NCI-H460 (cell line): ENCODE measurements at places on chromosomes 1 and 21. TPM values are rescaled to one million over a fixed set of nuclear protein-coding genes. Genes with fewer than 3 reads are reported as not detected.

The CYYR1 gene
- total RNA-seq = 0.05 TPM in 1 of 2 replicates, not detected in the other

The NFASC gene
- total RNA-seq = 0.12 and 0.52 TPM in 2 replicates

The SLC6A17 gene
- total RNA-seq = not detected in 2 replicates

- DNase-seq = no peak
These were observed 15.9 kb downstream of the TMEM63A start for GRCh38 chr1:225866061-225866837.

The CD1E gene
- not detected in 2 replicates for total RNA-seq

DNA sequence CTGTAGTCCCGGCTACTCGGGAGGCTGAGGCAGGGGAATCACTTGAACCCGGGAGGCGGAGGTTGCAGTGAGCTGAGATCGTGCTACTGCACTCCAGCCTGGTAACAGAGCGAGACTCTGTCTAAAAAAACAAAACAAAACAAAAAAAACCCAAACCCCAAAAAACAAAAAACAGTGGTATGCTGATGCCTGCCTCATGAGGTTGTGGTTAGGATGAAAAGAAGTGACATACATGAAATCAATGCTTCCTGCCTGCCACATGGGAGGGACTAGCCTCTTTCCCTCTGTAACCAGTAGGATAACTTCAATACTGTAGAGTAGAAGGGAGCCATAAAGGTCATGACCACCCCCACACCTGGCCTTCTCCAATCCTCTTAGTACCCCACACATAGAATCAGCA is 55.2 kb downstream of the TENT5C start:
- DNase-seq = no peak

The TPRG1L gene
- total RNA-seq = 5.5 and 7.0 TPM in 2 replicates

DNA sequence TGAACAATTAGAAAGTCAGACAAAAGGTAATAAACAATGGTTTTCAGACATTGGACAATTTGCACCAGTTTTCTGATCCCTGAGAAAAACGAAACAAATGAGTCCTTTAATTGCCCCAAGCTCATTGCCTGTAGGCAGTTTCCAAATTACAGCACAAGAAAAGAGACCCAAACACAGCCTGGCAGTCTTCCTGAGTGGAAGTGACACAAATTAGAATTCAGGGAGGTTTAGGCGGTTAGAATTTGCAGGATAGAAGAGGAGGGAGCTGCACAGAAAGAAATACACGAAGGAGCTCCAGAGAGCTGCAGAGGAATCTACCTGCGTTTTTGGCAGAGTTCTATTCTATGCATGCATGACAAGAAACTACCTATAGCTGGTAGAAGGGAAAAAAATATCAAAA is 115.7 kb downstream of the PIGK start:
- DNase-seq = no peak

- DNase-seq = no peak
These were observed 215.5 kb downstream of the CAMTA1 start for GRCh38 chr1:7000720-7001119.

DNA sequence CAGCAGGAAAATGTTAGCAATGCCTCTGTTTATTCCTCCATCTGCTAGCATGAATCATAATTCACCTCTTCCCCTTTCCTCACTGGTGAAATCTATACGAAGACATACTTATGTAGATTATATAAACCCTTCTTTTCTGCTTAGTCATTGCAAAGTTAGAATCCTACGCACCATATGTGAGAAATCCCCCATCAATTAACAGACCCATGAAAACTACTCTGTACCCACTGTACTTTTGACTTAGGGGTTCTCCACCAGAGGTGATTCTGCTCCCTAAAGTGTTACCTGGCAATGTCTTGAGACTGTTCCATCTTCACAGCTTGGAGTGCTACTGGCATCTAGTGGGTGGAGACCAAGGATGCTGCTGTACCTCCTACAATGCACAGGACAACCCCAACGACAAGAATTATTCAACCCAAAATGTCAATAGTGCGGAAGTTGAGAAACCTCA is 49.6 kb upstream of the KCTD3 start:
- peak; percentile 81 for DNase-seq

DNA sequence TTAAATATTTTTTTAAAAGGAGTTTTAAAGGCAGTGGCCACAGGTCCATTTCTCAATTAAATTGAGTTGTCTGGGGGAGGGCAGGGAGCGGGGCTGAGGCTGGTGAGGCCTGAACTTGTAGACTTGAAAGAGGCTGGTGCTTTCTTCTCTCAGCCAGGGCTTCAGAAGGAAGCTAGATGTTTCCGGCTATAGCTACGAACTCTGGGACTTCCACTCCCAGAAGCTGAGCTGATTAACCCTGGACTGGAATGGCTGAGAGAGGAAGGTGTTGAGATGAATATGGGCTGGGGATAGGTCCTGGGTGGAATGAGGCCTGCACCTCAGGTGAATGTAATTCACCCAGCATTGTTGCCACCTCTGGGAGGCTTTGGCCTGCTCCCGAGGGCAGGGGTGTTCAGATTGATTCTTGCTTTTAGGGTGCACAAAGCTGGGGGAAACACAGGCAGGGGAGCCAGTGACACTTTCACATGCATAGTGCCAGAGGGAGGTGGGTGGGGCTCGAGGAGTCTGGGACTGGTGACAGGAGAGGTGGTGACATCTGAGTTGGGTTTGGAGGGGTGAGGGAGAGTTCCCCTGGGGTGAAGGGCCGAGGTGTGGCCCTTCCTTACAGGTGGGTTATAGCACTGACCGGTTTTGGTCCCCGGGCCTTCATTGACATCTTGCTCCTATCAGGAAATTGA is 18.2 kb downstream of the LDLRAP1 start:
- no peak for DNase-seq

The CD53 gene
- total RNA-seq = not detected in 2 replicates

The AK5 gene
- total RNA-seq = 1.4 TPM in 1 of 2 replicates, not detected in the other

DNA sequence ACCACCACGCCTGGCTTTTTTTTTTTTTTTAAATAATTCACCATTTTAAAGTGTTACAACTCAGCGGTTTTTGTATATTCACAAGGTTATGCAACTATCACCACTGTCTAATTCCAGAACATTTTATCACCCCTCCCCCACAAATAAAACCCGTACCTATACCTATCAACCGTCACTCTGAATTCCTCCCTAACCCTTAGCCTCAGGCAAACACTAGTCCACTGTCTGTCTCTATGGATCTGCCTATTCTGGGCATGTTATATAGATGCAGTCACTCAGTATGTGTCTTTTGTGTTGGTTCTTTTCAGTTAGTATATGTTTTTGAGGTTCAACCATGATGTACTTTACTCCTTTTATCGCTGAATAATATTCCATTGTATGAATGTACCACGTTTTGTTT is 19.3 kb upstream of the GRHL3 start:
- peak; percentile 34 for DNase-seq

The FCGR3A gene
- total RNA-seq = not detected in 2 replicates

DNA sequence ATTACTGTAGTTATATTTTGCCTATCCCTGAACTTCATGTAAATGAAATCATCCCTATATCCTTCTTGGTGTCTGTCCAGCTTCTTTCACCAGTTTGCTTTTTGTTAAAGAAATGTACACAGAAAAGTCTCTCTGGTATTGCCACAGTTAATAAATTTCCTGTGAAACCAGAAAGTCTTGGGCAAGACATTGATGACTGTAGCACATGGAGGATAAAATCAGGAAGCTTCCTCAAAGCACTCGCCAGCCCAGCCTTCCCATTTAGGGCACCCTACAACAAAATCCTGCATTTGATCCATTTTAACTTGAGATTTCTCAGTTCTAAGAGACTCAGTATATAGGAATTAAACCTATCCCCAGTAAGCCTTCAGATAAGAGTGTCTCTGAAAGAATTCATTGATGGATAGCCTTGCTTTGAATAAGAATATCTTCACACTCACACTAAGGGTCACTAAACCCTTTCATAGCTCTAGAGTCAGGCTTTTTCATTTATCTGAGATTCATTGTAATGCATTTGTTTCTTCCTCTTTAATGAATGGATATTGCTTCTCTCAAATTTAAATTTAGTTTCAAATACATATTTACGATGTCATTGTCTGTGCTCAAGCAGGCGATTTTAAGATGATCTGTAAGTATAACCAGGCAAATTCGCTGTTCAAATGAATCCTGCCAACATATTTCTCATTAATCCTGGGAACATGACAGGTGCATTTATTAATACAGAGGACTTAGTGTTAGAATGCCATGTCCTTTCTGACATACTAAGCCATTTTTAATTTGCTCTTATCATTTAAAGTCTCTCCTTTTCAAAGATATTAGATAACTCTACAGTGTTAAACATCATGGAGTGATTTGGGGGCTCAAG is 153.1 kb downstream of the GRIK1 start:
- no peak for DNase-seq

GRCh38 chr1:114559356-114559755 is 22.1 kb downstream of the BCAS2 start:
- DNase-seq = no peak

The MRPS14 gene
- total RNA-seq = 45.5 and 55.1 TPM in 2 replicates

GRCh38 chr1:3321559-3322449 is 132.7 kb upstream of the ARHGEF16 start:
- DNase-seq = no peak

The PLA2G4A gene
- total RNA-seq = 39.8 and 40.9 TPM in 2 replicates

The CELF3 gene
- not detected in 2 replicates for total RNA-seq

The C1QTNF12 gene
- 1.3 TPM in 1 of 2 replicates, not detected in the other for total RNA-seq

The ATP1A4 gene
- total RNA-seq = not detected in 2 replicates

DNA sequence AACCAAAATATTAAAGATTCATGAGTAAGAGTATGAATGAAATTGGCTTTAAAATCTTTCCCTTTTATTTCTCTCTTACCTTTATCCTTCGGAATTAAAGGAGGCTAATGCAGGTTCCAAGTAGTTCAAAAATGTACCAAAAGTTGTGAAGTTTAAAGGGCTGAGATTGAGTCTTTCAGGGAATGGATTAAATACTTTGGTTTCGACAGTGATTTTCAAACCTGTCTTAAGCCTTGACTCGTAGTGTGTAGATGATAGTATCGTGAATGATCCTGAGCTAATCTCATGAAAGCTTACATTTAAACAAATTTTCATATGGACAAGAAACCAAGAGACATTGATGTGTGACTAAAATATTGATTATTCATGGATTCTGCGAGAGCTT is 66.9 kb downstream of the DYRK1A start:
- DNase-seq = no peak

The OR2T2 gene
- not detected in 2 replicates for total RNA-seq

DNA sequence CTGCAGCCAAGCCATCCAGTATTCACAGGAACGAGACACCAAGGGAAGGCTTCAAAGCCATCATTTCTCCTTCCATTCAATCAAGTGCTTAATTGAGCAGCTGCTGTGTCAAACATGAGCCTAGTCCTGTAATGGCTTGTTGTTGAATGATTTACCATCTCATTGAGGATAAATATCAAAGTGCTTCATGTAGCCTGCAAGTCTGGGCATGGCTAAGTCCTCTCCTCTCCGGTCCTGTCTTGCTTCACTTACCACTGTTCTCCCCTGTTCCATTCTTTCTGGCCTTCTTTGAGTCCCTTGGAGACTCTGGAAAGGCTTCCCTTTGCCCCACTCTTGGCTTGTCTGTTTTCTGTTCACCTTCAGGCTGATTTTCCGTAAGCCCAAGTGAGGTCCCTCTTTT is 279.8 kb downstream of the PBX1 start:
- DNase-seq = no peak

The GPR52 gene
- 1.0 TPM in 2 replicates for total RNA-seq

GRCh38 chr1:212976586-212976985 is 26.2 kb downstream of the VASH2 start:
- DNase-seq = no peak

The SPOCD1 gene
- total RNA-seq = 0.57 and 0.81 TPM in 2 replicates

DNA sequence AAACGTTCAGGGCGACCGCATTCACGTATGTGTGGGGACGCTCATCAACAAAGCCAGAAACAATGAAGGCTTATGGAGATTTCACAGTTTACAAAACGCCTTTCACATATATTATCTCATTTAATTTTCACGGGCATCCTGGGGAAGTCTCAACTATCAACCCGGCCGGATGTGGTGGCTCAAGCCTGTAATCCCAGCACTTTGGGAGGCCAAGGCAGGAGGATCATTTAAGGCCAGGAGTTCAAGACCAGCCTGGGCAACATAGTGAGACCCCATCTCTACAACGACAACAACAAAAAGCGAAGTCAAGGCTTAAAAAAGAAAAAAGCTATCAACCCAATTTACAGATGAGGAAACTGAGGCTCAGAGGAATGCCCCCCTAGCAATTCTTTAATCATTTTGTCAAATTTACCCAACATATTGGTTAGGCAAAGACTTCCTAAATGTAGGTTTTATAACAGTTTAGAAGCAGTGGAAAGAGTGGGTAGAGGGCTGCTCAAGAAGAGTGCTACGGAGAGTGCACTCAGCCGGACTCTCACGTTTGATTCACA is 28.3 kb downstream of the SLC66A1 start:
- no peak for DNase-seq

GRCh38 chr21:17829472-17829871 is 10.3 kb upstream of the C21orf91 start:
- DNase-seq = no peak

GRCh38 chr1:183029591-183030000 is 6.4 kb downstream of the LAMC1 start:
- DNase-seq = no peak

The CDC20 gene
- total RNA-seq = 81.9 and 84.7 TPM in 2 replicates

DNA sequence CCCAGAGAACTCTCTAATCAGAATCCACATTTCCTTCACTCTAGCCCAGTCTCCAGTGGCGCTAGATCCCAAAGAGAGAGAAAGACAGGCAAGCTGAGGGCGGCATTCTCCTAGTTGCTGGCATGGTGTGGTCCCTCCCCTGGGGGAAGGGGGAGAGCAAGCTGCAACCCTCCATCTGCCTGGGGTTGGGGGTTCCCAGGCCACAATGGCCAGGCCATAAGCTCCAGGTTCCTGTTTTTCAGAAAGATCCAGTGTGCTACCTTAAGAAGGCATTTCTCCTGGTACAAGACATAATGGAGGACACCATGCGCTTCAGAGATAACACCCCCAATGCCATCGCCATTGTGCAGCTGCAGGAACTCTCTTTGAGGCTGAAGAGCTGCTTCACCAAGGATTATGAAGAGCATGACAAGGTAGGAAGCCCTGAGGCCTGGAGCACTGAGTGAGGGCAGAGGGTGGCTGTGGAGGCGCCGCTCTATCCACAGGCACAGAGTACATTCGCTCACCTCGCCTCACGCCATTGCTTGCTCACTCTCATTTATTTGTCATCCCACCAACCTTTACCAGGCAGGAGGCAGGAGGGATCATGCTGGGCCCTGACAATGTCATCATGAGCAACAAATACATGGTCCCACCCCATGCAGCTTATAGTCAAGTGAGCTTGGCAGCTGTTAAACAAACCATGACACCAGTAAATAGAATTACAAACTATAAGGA is 6.6 kb downstream of the CSF1 start:
- DNase-seq = no peak

DNA sequence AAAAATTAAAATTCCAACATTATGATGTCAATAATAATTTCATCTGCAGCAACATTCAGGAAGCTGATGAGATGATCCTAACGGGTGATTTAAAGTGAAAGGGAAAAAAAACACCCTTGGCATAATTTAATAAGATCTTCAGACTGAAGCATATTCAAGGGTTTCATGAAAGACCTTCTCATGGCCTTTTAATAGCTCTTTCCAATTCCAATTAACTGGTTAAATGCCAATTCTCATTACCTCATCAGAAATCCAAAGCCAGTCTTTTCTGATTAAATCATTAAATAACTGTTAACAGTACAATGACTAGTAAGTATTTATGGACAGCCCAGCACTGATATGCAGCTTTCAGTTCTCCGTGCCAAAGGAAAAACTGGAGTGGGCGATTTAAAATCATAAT is 407.5 kb downstream of the SMYD3 start:
- no peak for DNase-seq
